ENCODE measurements at places on chromosomes 6 and 20.

GRCh38 chr20:33306228-33306627 lies 23.2 kb downstream of the BPIFB1 start:
- DNase-seq = no peak

DNA sequence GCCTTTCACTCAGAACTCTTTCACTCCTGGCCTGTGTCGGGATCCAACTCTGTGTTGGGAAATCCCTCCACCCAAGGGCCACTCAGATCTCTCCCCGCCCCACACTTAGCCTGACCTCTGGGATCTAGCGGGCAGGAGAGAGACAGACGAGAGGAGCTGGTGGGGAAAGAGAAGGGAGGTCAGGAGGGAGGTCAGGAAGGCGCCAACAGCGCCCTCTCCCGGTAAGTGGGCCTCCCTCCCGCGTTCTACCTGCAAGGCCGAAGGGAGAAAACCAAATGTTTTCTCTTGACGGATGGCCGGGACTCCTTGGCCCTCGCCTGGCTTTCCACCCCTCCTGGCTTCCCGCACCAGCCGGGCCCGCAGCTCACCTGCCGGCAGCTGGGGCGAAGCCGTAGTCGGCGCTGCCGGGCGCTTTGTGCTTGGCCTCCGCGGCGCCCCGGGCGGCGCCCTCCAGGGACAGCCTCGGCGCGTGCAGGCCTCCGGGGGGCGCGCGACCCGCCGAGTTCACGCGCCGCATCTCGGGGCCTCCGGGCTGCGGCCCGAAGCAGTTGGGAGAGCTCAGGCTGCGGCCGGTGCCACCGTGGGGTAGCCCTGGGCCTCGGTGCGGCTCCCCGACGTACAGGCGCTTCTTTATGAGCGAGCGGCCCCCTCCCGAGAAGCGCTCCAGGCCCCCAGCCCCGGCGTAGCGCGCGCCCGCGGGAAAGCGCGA lies 38.2 kb downstream of the C6orf132 start:
- no peak for DNase-seq

GRCh38 chr20:64027981-64028685 lies 7.8 kb upstream of the C20orf204 start:
- DNase-seq = no peak

DNA sequence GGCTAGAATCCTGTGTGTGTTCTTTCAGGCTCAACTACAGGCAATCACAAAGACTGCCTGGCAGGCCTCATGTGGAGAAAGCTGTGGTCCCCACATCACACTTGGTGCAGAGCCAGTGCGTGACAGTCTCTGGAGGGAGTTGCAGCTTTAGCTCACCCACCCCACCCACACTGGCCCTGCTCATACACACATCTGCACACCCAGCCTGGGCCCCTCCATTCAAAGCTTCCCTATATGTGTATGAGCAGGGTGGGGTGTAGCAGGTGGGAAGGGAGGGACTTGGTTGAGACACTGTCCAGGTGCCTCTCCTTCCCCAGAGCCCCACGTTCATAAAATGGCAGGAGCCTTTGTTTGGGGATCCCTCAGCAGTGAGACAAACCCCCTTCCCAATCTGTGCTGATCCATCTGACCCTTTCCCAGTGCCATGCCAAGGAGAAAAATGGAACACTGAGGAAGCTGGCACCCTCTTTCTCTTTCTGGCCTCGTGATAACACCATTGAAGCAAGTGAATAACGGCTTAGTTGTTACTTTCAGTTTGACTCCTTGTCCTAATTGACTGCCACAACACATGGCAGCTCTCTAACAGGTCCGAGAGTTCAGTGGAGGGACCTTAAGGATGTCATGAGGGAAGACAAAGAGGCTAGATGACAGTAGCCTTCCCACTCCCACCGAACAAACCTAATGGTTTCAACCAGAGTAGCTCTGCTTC lies 53.8 kb upstream of the NRSN1 start:
- DNase-seq = no peak

DNA sequence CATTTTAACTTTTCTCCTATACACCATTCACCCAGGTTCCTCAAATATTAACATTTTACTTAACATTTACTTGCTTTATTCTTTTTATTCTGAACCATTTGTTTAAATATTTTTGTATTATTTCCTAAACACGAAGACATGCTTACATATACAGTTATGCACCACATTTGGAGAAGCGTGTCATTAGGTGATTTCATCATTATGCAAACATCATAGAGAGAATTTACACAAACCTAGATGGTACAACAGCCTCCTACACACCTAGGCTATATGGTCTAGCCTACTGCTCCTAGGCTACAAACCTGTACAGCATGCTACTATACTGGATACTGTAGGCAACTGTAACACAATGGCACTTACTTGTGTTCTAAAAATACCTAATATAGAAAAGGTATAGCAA lies 6.6 kb downstream of the TDP2 start:
- DNase-seq = no peak

DNA sequence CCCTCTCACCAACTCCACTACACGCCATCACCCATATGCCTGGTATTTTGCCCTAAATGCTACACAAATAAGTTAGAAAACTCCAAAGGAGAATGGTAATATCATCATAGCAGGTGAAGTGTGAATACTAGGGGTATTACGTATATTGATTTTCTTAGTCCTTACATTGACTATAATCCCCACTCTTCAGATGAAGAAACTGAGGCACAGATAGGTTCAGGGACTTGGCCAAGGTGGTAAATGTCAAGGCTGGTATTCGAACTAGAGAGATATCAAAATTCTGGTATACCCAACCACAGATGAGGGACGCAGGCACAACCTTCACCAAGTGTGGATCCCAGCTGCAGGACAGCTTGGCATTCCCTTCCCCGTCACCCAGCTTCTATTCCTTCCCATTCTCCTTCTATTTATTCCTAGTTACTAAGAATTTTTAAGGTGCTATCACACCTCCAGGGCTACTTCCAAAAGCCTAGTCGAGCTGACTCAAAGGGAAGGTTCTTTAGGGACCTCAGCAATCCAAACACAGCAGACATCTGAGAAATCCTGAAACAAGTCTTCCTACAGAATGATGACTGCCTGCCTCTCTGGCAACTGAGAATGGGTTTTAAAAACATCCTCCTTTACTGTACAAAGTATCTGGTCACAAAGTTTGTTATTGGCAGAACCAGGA lies 32.6 kb downstream of the ATXN1 start:
- no peak for DNase-seq

DNA sequence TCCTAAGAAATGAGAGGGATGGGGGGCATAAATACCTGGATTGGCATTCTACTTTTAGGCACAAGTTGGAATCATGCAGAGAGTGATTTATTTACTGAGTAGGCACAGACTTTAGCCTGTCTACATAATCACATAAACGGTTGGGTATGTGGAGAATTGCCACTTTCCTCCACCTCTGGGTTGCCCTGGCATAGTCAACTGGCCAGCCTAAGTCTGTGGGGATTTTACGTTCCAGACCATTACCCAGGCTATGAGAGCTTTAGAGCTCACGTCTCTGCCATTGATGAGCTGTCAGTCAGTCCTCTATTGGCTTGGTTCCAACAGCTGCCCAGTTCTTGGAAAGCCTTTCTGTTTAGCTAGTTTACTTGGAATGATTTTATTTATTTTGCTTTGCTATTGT lies 5.0 kb upstream of the BHLHE23 start:
- no peak for DNase-seq

DNA sequence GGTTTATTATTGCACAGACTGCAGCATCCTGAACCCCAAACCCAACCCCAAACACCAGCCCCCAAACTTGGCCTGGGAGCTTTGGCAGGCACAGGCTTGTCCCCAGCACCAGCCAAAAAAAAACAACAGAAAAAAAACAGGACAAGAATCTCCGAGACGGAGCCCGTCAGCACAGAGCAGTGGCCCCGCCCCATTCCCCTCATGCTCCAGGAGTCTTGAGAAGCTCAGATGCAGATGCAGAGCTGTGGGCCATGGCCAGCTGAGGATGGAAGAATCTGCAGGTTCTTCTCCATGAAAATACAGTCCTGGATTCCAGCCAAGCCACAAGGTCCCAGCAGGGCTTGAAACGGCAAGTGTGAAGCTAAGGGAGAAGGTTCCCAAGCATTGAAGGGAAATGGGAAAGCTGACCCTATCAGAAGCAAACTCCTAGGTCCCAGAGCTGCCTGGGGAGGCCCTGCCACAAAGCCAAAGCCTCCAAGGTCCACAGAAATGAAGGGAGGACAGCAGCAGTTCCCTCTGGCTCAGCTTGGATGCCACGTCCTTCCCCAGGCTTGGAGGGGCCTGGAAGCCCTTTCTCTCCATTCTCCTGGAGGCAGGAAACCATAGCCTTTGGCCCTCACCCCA lies 75.2 kb downstream of the JPH2 start:
- DNase-seq = no peak

DNA sequence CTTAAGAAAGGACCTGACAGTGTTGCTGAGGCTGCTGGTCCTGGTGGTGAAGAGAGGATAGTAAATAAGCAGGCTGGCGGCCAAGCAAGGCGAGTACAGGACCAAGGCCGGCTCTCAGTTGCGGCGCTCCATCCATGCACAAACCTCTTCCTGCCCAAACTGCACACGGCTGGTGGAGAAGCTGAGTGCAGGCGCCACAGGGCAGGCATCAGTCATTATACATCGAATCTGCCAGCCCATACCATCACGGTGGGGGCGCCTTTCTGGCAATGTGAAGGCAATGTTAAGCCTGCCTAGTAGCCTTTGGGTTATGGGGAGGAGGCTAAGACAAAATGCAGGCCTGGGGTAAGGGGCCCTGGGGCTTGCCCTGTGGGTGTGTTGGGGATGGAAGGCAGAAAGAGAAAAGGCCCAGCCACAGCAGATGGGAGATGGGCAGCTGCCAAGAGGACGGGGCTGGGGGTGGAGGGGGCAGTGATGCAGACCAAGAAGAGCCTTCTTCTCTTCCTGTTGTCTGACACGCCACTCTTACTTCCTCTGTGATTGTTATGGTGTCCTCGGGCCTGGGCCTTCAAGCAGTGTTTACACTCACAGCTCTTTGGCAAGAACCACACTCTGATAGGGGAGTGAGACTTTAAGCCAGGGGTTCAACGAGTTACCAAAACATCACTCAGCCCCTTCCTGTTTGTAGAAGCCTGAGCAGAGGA lies 20.3 kb upstream of the KCNK16 start:
- no peak for DNase-seq

DNA sequence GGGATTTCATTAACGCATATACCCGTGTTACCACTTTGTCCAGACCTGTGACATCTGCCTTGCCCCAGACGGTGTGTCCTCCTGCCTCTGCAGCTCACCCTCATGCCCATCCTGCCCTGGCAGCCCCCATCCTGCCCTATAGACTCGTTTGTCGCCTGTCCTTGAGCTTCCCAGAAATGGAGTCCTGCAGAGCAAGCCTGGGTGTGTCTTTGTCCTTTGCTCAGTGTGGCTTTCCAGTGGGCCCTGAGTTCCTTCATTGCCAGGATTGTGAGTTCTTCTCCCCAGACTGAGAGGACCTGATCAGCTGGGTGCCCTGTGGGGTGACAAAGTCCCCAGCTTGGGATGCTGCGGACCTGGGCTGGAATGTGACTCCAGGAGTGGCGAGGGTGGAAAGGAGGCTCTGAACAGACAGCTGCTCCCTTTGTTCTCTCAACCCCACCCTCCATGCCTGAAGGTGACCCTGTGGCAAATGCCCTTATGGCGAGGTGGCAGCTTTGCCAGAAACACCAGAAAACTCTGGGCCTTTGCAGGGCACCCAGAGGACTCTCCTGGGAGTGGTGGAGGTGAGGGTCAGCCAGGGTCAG lies 2.4 kb upstream of the CST3 start:
- no peak for DNase-seq

DNA sequence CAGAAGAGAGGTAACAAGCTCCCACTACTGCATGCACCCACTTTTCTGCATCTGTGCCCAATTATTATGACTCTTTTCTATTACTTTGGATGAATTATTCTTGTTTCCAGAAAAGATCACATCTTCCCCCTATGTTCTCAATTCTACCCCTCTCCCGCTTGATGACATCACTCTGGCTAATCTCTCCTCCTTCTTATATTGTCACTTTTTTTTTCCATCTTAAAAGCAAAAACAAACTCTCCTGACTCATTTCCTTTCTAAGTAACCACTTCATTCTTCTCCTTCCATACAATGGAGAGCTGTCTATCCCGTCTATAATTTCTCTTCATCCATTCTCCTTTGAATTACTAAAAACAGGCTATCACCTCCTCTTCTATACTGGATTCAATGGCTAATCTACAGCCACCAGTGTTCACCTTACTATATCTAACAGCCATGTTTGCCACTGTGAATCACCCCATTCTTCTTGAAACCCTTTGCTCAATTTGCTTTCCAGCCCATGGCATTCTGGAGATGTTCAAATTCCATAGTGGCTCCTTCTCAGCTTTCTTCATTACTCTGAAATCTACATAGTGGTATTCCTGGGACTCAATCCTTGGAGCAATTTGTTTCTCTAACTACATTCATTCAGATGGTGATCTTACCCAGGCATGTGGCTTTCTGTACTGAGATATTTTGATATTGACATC lies 378.4 kb downstream of the ARHGAP18 start:
- no peak for DNase-seq

DNA sequence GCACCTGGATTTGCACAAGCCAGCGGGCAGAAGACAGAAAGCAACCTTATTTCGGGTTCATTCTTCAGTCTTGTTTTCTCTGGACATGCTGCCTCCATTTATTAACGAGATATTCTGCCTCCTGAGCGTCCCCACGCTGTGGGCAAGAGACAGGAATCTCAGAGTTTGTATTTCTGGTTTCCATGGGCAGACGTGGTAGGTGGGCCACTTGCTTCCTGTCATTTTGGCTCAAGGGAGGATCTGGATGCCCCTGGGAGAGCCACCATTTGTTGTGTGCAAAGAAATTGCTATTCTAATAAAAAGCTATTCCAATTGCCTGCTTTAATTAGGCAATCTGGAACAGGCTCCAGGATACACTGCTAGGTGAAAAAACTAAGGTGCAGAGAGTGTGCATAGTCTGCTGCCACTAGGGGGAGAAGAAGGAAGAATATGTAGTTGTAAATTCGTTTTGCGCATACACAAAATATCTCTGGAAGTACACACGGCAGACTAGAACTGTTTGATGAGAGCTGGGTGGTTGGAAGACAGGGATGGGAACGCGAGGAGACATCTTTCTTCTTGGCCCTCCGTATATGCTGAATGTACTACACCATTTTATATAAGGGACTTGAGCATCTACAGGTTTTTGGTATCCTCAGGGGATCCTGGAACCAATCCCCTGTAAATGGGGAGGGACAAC lies 30.1 kb upstream of the SLC16A10 start:
- peak; percentile 30 for DNase-seq

- no peak for DNase-seq
Observed at GRCh38 chr6:107221519-107221918, 106.2 kb upstream of the BEND3 start.

- no peak for DNase-seq
Observed at GRCh38 chr20:48695255-48695654, 132.5 kb downstream of the PREX1 start.

DNA sequence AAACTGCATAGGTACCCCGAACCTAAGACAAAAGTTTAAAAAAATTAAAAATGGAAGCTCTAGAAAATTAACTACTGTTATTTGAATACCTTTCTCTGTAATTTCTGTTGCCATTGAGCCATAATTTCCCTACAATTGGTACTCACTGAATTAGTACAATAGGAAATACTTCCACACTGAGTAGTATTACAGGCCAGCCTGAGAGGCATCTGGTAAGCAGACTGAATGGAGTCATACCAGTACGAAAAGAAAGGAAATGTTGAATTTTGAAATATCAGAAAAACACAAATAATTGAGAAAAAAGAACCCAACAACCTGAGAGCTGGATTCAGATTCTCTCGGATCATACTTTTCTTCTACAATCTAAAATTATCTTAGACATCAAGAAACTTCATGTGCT lies 791.3 kb downstream of the TENT5A start:
- DNase-seq = no peak
